ENCODE measurements at places on chromosomes 2 and 18.

DNA sequence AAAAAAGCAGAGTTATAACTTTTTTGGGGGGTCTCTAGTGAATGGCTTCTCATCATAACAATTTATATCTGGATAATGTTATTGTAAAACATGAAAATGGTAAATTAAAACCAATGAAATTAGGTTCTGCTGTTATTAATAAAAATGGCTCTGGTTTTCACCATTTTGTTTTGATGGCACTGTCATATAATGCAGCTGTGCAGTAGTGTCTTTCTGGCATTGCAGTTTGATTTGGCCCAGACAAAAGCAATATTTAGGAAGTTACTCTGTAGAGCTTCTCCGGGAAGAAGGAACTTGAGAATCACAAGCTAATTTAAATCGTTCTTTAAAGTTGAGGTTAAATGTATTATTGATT is 15.1 kb upstream of the NT5C1B start:
- DNase-seq, result no peak

DNA sequence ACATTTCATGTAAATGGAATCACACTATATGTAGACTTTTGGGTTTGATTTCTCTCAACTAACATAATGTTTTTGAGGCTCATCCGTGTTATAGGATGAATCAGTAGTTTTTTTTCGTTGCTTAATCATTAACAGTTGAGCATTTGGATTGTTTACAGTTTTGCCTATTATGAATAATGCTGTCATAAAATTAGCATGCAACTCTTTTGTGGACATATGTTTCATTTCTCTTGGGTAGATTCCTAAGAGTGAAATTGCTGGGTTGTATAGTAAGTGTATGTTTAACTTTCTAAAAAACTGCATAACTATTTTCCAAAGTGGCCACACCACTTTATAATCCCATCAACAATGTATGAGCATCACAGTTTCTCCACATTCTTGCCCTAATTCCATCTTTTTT is 7.7 kb upstream of the RHBDD1 start:
- no peak for DNase-seq

DNA sequence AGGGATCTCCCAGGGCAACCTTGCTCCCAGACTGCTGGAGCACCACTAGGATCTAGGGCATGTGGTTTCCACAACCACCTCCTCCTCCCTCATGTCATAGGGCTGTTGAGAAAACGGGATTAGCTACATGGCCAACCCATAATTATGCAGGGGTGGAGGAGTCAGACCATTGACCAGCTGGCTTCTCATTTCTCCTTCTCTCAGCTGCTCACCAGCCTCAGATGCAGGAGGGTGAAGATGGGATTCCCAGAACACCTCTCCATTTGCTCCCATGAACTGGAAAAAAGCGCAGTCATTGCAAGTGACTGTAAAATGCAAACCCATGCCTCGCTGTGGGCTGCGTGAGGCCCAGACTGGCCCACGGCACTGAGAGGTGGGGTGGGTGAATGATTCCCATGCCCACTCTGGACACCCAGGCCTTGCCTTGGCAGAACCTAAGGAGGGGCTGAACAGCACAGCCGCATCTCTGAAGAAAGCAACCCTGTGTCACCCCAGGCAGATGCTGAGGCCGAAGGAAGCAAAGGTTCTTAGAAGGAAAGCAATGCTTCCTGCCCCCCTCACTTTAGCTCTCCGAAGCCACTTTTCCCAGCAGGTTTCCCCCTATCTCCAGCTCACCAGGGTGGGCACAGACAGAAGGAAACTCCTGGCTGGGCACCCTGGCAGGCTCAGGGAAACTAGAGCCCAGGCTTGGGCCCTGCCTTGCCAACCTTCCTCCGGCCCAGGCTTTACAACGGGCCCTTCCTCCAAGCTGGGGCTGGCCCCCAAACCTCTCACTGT is 69.6 kb upstream of the RTN4 start:
- DNase-seq, result no peak

- peak; percentile 66 for DNase-seq
Measured at GRCh38 chr2:98730053-98730706, 752 bp downstream of the MGAT4A start.

DNA sequence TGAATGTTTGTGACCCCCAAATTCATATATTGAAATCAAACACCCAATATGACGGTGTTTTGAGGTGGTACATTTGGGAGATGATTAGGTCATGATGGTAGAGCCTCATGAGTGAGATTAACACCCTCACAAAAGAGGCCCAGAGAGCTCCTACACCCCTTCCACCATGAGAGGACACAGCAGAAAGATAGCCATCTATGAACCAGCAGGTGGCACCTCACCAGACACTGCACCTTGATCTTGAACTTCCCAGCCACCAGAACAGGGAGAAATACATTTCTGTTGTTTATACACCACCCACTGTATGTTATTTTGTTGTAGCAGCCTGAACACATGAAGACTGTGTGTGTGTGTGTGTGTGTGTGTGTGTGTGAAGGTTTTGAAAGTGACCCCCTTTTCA is 58.1 kb downstream of the ST3GAL5 start:
- no peak for DNase-seq

DNA sequence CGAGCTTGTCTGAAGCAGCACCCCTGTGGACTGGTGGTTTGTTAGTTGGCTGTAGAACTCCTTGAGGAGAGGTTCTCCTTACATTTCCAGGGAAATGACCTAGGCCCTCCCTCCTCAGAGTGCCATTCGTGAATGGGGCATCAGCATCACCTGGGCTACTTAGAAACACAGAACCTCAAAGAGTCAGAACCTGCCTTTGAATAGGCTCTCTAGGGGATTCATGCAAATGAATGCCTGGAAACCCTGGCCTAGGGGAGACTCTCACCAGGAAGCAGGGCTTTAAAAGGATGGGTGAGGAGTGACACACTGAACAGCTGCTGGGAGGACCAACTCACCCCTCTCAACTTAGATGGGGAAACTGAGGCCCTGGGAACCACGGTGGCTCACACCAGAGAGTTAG is 2.1 kb upstream of the MOCOS start:
- DNase-seq, result no peak

GRCh38 chr18:77069931-77070330 is 62.7 kb downstream of the MBP start:
- peak; percentile 37 for DNase-seq

DNA sequence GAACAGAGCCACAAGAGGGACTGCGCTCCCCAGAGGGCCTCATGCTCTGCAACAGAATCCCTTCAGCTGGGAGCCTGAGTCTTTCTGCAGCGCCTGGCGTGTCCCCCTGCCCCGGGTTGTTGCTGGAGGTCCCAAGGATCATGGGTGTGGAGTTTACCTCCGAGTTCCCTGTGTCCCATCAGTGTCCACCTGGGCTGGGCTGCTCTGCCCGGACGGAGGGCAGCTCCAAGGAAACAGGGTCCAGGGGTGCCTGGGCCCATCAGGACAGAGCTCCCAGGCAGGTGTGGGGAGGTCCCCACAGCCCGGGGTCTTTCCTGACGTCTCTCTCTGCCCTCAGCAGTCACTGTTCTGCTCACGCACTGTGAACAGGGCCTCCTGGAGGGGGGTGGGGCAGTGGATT is 63.5 kb downstream of the EMILIN2 start:
- no peak for DNase-seq

- no peak for DNase-seq
Measured at GRCh38 chr2:105338020-105338385, 663 bp downstream of the C2orf49 start.

- peak; percentile 21 for DNase-seq
Measured at GRCh38 chr2:67840460-67841068, 222.2 kb downstream of the C1D start.

GRCh38 chr18:54647176-54647575 is 56.1 kb downstream of the DYNAP start:
- DNase-seq, result no peak

- DNase-seq, result no peak
Measured at GRCh38 chr2:236178890-236179235, 10.7 kb upstream of the GBX2 start.

DNA sequence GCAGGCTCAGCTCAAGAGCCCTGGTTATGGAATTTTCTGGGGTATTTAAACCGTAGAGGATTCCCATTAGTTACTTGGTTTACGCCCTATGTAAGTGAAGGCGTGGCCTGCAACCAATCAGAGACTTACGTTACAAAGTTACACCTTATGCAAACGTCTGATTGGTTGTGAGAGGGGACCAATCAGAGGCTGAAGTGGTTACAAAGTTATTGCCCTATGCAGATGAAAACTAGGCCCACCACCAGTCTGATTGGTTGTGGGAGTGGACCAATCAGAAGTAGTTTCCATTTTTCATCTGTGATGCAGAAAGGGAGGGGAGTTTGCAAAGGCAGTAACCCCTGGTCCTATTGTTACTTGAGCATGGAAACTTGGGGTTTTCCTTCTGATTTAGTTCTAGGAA is 49.1 kb downstream of the DLGAP1 start:
- no peak for DNase-seq

- no peak for DNase-seq
Measured at GRCh38 chr2:25115902-25116301, 52.5 kb downstream of the POMC start.

DNA sequence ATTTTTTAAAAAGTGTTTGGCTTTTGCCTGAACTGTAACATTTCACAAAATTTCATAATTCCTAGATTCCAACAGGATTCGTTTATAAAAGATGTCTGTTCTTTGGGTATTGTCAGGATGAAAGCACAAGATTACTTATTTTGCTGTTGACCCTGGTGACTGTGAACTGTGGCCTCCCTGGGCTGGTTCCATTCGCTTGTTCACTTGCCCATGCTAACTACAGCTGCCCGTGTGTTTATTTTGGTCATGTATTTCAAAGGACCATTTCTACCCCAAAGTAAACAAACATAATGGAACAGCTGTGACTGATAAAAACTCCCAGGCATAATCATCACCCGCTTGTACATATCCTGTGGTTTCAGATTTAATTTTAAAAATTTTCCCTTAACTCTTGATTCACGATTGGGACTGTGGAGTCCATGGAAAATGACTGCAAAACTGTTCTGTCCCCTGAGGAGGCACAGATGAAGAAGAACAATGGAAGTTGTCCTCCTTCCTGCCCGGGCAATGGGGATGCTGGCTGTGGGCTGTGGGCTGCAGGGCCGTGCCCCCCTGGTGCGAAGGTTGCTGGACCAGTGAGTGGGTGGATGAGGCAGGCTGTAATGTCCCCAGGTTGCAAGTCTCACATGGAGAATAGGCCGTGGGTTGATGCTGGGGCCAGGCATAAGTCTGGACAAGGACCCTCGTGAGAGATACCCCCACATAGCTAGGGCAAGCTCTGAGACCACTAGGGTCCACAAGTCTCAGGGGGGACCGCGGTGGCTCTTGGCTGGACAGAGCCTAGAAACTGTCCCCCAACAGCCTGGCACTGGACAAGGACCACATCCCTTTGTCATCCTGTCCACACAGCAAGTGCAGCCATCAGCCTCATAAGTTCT is 28.9 kb upstream of the HDAC4 start:
- DNase-seq, result no peak

DNA sequence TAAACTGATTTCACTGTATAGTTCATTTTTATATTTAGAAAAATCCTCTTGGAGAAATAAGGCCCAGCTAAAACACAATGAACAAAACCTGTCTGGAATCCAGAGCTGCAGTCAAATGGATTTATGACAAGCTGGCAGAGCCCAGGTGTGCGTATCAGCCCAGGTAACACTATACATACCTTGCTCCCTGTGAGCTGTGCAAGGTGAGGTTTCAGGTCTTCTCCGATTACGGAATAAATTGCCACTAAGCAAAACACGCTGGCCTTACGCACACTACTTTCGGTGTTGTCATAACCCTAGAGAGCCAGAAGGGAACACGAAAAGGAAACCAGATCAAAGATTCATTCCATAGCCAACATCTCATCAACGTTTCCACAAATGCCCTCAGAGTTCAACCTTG is 61.9 kb upstream of the TFCP2L1 start:
- no peak for DNase-seq

DNA sequence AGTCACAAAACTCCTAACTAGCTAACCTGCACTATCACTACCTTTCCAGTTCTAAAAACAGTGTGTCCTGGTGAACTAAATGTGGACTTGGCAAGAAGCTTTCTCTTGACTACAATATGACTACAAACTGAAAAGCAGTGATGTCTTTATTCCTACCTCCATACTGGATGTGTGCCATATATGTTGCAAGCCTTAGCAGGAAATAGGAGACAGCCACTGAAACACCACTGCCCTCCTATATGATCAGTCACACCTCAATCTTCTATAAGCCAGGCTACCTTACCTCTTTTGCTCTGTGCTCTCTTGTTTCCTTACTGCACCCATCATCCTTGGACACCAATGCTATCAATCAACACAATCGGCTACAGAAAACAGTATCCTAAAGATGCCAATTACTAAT is 34.1 kb downstream of the SS18 start:
- DNase-seq, result no peak

GRCh38 chr2:120858361-120859106 is 122.9 kb downstream of the GLI2 start:
- DNase-seq, result no peak

DNA sequence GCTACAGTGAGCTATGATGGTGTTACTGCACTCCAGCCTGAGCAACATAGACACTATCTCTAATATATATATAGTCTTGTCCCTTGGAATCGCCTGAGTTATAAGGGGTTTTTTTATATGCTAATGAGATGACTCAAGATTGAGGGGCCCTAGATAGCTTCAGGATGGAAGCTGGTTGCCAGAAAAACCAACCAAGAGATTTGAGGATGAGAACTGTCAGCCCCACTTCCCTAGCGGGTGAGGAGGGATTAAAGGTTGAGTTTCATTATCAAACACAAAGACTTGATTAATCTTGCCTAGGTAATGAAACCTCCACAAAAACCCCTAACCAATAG is 12.6 kb upstream of the GALM start:
- no peak for DNase-seq

DNA sequence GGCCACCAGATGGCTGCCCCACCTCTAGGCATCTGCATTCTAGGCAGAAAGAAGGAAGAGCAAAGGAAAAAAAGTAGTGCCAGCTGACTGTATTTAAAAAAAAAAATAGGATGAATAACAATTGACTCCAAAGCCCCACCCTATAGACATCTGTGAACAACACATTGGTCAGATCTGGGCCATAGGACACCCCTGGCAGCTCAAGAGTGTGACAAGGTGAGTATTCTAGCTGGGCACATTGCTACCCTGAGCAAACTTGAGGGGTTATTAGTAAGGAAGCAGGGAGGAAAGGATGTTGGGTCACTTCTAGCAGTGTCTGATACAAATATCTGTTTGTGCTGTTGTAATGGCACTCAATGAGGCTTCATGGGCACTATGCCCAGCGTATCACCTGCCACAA is 58.6 kb upstream of the NPAS2 start:
- DNase-seq, result no peak

GRCh38 chr2:141618457-141618856 is 512.4 kb downstream of the LRP1B start:
- no peak for DNase-seq

Data from stimulated activated CD4-positive, alpha-beta T cell treated with anti-CD3 and anti-CD28 coated beads, Interleukin-1b, Interleukin-23, amount 100 ng/mL, for 48 hours (primary cell).